ENCODE measurements at places on chromosomes 2 and 18. TPM values are rescaled to one million over a fixed set of nuclear protein-coding genes. Genes with fewer than 3 reads are reported as not detected.

GRCh38 chr2:53724536-53724935 lies 43.1 kb upstream of the CHAC2 start:
- peaks cover 27% of the 10 kb centered on the region for H3K36me3 ChIP-seq
- DNase-seq: no peak
- H3K4me1 ChIP-seq: peaks cover 9% of the 10 kb centered on the region
- H3K27ac ChIP-seq: no peak overlapping the region
- H3K4me3 ChIP-seq: no peak overlapping the region
- no peaks in the 10 kb centered on the region for H3K27me3 ChIP-seq

DNA sequence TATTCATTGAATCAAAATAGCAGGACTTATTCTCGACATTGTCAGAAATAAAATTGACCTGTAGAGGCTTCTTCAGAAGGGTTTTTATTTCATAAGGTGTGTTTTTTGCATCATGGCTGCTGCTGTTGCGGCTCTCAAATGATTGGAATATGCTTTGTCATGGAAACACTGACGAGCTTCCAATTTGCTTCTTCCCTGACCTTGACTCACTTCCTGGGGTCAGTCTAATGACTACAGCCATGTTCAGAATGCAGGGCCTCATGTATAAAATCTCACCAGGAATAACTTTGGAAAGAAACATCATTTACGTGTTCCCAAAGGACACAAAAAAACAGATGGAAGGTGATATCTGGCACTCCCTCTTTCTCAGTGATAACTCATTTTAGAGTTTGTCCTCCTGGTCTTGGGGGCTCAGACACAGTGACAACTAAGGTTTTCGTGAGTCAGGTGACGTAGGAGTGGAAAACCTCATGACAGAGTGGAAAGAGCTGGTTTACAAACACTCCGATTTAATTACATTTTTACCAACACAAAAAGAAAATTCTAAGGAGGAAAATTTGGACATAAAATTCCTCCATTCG lies 467.0 kb upstream of the RAB12 start:
- H3K4me3 ChIP-seq: no peak overlapping the region
- no peak overlapping the region for H3K27ac ChIP-seq
- H3K36me3 ChIP-seq: no peaks in the 10 kb centered on the region
- no peak for DNase-seq
- H3K4me1 ChIP-seq: no peaks in the 10 kb centered on the region
- no peaks in the 10 kb centered on the region for H3K27me3 ChIP-seq

DNA sequence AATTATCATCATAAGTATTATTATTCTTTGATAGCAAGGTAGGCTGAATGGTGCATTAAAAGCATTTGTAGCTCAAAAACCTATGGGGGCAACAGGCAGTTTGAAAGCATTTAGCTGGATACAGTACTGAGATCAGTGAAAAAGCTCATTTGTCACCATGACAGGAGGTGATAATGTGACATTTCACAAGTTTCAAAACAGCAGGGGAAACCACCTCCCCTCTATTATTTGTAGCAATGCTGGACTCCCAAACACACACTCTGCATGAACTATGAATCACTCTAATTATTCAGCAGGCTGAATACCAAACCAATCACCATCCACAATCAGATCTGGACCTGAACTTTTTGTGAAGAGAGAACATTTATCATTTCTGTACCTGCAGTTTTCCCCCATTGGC lies 63.4 kb downstream of the MYO5B start:
- no peaks in the 10 kb centered on the region for H3K36me3 ChIP-seq
- H3K4me3 ChIP-seq: no peak overlapping the region
- H3K4me1 ChIP-seq: peaks cover 14% of the 10 kb centered on the region
- H3K27ac ChIP-seq: no peak overlapping the region

DNA sequence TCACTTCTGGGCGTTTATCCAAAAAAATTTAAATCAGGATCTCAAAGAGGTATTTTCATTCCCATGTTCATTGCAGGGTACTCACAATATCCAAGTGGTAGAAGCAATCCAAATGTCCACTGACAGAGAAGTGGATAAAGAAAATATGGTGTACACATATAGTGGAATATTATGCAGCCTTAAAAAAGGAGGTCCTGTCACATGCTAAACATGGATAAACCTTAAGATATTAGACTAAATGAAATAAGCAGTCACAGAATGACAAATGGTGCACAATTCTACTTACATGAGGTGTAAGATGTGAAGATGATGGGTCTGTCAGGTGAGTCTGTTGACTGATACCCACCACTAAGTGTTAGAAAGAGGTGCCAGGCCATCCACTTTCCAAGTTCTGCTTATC lies 140.6 kb downstream of the THNSL2 start:
- H3K4me3 ChIP-seq: no peak overlapping the region
- H3K4me1 ChIP-seq: no peaks in the 10 kb centered on the region
- DNase-seq: no peak
- peaks cover 16% of the 10 kb centered on the region for H3K27me3 ChIP-seq
- no peak overlapping the region for H3K27ac ChIP-seq

GRCh38 chr2:101306410-101306809 lies 2.1 kb downstream of the RNF149 start:
- DNase-seq: no peak
- peak overlapping the region; percentile 98 for H3K27ac ChIP-seq
- peaks cover 44% of the 10 kb centered on the region for H3K36me3 ChIP-seq
- H3K4me1 ChIP-seq: peaks cover 71% of the 10 kb centered on the region

DNA sequence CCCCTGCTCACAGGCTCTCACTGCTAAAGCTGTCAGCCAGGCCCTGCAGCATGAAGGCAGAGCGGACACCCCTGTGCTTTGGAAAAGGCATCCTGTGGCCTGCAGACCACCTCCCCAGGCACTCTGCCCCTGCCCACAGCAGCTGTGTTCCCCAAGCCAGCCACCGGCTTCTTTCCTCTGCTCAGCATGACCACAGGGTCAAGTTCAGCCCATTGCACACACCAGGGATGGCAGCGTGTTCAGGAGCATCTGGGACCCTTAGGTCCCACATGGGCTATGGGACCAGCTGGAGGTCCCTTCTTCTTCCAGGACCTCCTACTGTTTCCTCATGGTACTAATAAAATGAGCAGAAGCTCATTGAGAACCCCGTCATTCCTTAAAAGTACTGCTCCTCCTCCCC lies 118.4 kb upstream of the ACAA2 start:
- no peak overlapping the region for H3K4me3 ChIP-seq
- H3K27ac ChIP-seq: no peak overlapping the region
- no peaks in the 10 kb centered on the region for H3K4me1 ChIP-seq
- DNase-seq: no peak

Gene CUL3
- total RNA-seq: 83.5 TPM

Gene SIX2
- total RNA-seq: not detected

Gene B4GALT6
- 3.2 TPM for total RNA-seq

Gene CROCC2
- total RNA-seq: not detected

Gene RBM44
- 0.47 TPM for total RNA-seq

Gene C2orf15
- total RNA-seq: 1.3 TPM
